ENCODE measurements at places on chromosomes 7 and 10.
A peak's percentile ranks its signal among the peaks of the same experiment; 100 is the strongest.

DNA sequence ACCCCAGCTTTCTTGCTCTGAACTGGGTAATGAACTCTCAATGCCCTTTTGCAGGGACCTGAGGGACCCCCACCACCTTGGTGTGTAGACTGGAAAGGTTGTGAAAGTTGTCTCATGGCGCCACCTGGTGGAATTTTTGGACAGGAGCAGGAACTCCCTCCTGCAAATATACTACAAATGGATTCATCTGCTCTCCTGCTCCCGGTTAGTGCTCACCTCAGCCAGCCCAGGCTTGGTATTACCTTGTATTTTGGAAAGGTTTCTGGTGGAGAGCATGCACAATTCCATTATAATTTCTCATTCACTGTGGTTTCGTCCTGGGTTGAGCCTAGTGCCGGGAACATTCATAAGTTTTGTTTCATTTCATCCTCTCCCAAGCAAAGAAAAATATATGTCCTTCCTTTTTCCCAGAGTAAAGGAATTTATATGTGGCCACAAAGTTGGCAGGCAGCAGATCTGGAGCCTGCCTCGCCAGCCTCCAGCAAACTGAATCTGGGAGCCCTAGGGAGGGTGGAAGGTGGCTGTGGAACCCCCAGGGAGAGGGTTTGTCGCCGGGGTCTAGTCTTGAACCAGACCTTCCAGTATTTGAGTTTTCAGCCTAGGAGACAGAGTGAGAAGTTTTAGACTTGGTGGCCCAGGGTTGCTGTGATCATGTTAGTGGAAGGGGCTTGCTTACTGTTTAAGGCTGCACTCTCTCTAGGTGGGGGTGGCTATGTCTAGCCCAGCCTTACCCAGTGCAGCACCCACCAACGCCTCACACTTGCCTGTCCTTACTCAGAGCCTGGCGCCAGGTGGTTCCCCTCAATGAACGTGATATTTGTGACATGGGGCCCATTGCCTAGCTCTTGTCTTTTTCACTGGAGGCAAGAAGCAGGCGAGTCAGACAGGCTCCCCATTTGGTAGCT lies 9.5 kb downstream of the FAM241B start:
- DNase-seq, result peak; percentile 54

DNA sequence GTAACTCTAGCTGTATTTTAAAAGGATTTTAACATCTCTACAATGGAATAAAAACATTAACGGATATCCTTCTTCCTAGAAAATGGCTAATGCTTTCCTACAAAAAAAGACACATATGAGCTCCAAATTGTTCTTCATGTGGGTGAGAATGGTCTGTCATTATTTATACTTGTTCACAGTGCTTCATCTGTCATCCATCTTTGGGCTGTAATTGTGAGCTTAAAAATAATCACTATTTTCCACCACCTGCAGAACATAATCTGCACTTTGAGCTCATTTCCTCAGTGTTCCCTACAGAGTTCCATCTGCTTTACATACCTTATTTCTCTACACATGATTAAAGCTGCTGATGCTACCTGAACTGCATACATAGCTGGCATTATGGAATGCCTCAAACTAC lies 979.1 kb upstream of the C7orf33 start:
- DNase-seq, result no peak

DNA sequence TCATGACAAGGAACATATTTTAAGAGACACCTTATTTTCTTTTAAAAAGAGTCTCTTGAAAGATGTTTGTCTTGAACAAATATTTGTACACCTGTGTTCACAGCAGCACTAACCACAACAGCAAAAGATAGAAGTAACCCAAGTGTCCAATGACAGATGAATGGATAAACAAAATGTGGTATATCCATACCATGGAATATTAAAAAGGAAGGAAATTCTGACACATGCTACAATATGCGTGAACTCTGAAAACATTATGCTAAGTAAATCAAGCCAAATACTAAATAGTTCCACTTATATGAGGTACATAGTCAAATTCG lies 17.8 kb downstream of the SGMS1 start:
- DNase-seq, result no peak

GRCh38 chr10:6786579-6787031 lies 206.5 kb upstream of the PRKCQ start:
- no peak for DNase-seq

DNA sequence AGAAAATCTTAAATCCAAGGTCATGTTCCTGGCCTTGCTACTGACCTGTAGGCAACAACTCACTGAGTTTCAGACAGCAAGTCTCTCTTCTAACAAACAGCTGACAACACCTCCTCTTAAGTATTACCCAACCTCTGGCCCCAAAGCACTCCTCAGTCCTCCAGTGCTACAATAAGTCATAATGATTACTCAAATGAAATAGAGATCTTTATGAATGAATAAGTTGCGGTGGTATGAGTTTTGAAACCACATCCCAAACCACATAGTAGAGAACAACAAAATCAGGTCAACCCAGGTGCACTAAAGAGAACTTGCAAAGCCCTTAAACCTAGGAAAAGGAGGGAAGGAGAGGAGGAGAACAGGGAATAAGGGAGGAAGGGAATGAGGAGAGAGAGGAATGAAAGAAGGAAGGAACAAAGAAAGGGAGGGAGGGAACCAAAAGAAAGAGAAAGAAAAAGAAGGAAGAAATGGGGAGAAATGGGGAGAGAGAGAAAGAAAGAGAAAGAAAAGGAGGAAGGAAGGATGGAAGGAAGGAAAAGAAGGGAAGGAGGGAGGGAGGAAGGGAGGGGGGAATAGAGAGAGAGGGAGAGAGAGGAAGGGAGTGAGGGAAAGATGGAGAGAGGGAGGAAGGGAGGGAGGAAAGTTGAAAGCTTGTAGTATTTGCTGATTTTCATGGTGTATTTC lies 142.8 kb upstream of the CALCR start:
- no peak for DNase-seq

DNA sequence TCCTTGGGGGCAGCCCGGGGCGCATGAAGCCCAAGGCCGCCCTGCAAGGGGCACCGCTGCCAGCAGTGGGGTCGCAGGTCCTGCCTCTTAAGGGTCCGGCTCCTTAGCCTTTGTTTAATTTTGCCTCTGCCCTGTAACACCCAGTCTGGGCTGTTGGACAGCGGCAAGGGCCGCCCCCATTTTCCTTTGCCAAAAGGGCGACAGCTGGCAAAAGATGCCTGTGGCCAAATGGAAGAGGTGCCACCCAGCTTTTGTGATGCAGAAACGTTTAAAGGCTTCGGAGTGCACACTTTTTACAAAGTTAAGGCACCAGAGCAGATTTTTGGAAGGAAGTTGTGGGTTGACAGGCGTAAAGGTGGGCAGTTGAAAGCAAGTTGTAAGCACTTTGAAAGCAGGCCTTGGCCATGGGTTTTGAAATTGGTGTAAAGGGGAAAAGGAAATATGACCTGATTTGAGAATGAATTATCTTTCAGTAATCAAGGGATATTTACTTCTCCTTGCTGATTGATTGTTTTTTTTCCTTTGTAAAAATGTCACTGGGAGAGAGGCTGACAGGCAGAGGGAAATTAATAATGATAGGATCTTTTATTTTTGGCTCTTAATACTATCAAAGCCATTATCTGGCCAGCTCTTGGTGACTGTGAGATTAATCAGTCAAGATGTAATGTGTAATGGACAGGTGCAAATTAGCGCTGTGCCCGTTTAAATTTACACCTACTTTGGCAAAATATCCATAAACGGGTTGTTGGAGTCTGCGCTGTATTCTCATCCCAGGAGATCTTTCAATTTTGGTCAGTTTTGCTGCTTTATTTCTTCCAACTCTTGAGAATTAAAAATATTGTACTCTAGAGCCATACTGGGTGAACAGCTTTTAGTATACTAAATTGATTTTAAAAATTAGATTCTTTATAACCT lies 1.2 kb downstream of the CASD1 start:
- peak; percentile 35 for DNase-seq

DNA sequence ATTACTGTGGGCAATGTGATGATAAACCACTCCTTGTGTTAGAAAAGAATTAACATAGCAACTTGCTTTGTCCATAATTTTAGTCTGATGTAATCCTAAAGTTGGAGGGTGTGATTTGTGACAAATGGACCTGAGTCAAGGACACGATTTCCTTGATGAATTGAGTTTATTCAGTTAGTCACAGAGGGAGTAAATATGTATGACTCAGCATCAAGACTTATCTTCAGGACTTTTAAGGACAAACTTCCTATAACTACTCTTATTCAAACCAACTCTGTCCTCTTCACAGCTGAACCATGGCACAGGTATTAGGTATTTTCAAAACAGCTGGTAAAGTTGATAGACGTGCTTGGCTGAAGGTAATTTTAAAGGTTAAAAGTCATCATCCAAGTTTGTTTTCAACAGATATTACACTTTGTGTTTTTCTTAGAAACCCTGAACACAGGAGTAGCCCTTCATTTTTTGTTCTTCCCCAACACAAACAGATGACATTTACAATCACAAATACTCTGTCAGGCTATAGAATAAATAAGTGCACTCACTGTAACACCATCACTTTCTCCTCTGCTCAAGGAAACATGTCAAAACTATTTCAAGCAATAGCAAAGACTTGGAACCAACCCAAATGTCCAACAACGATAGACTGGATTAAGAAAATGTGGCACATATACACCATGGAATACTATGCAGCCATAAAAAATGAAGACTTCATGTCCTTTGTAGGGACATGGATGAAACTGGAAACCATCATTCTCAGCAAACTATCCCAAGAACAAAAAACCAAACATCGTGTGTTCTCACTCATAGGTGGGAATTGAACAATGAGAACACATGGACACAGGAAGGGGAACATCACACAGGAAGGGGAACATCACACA lies 54.5 kb downstream of the COA1 start:
- no peak for DNase-seq

GRCh38 chr7:41886901-41887311 lies 184.0 kb upstream of the INHBA start:
- DNase-seq, result peak; percentile 72

GRCh38 chr10:46014206-46014605 lies 16.2 kb downstream of the NCOA4 start:
- no peak for DNase-seq

DNA sequence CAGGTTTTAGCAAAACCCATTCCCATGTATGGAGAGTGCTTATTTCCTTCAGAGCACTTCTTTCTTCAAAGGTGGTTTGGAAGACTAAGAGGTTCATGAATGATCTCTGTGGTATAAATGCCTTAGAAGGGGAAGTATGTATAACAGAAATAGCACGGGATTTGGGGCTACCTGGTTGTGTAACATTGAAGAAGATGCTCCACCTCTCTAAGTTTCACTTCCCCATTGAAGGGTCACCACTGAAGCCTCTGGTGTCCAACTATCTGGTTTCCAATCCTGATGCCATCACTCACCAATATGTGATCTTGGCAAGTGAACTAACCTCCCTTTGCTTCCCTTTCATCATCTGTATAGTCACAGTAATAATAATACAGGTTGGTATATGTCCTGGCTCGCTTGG lies 37.2 kb downstream of the CYCS start:
- DNase-seq, result no peak

- no peak for DNase-seq
These were observed 18.3 kb upstream of the ST8SIA6 start for GRCh38 chr10:17472481-17473227.

DNA sequence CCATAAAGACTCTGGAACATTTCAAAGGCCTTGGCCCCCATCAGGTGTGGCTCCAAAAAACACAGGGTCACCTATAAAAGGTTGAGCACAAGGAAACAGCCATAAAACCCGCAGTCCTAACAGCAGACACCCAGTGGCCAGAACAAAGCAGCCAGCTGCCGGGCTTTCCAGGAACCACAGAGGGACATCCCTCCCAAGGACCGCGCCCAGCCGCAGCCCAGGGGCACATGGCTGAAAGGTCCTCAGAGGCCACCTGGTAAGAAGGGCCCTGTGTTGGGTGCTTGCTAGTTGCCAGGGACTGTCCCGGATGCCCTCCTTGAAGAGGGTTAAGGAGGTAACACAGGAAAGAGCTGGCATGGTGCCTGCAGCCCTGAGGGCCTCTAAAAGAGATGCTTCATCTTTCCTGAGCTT lies 32.7 kb downstream of the KCNMA1 start:
- DNase-seq, result no peak

DNA sequence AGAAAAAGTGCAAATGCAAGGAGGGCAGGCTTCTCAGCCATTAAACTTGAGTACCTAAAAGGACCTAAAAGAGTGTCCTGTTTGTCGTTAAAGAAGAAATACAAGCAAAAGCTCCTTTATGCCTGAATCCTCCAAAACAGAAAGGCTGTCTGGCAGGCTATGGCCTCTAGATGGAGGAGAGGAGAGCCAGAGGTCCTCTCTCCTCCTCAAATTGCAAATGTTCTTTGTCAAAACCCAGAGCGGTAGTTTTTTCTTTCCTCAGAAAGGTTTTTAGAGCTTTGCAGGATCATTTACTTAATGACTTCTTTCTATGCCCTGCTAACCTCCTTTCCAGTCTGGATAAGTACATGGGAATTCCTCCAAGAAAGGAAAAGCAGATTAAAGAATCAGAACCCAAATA lies 1.9 kb upstream of the SORCS1 start:
- no peak for DNase-seq

DNA sequence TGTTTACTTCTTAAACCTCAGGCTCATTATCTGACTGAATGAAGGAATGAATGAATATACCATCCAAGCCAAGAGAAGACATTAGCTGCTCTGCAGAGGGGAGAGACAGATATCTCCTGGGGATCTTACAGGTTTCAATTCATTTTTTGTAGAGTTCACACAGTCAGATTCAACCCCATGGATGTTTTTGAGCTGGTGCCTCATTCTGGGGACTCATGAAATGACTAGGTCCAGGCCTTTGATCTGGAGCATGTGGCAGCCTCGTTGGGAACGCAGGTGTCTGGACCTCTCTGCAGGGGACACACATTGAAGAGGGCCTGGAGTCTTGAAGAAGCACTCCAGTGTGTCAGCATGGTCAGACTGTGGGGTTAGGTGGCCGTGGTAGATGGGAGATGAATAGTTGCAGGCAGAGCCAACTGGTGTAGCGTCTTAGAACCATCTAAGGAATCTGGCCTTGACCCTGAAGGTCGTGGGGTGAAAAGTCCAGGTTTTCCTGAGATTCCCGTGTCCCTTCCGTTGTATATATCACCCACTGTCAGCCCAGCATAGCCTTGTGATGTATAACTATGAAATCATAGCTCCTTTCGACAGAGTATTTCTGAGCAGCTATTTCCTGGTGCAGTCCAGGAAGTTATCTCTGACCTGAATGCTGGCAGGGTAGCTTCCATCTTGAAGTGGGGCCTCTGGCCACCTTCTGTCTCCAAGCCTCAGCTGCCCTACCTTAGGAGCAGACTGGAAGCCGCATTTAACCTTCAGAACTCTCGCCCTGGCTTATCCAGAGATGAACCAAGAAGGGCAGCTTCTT lies 22.3 kb downstream of the BTBD16 start:
- no peak for DNase-seq

- no peak for DNase-seq
These were observed 603.1 kb downstream of the POM121L12 start for GRCh38 chr7:53638517-53638916.

GRCh38 chr7:129356176-129356575 lies 78.1 kb upstream of the STRIP2 start:
- DNase-seq, result no peak

- no peak for DNase-seq
These were observed 6.1 kb downstream of the EPHB6 start for GRCh38 chr7:142860968-142861367.

- DNase-seq, result no peak
These were observed 160.1 kb downstream of the NEURL1 start for GRCh38 chr10:103653581-103654037.
